ENCODE measurements at places on chromosomes 12 and 14.

DNA sequence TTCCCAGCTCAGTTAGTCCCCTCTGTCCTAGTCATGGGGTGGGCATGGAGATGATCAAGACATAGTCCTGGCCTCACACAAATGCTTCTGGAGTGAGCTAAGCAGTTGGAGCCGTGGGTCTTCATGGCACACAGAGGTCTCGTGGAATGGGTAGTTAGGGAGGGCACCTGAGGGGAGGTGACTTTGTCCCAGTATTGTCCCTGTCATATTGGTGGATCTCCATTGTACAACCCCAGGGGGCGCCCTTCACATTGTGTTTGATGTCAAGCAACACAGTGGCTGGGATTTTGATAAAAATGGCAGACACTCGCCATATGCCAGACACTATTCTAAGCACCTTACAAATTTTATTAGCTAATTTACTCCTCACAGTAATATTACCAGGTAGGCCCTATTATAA lies 175.4 kb upstream of the LHX5 start:
- no peak for DNase-seq

GRCh38 chr12:131855521-131856142 lies 27.4 kb downstream of the MMP17 start:
- no peak for DNase-seq

GRCh38 chr12:108342985-108343384 lies 3.9 kb upstream of the CMKLR1 start:
- DNase-seq = no peak

GRCh38 chr12:98403385-98403784 lies 112.0 kb upstream of the TMPO start:
- DNase-seq = no peak

GRCh38 chr14:104800771-104801519 lies at the start of gene ZBTB42:
TSS of gene ZBTB42 (plus strand) at chr14:104801101. CDS start at chr14:104801198, 97 bp downstream.
- DNase-seq = peak; percentile 50

GRCh38 chr14:81062816-81063215 lies 107.4 kb downstream of the TSHR start:
- no peak for DNase-seq

DNA sequence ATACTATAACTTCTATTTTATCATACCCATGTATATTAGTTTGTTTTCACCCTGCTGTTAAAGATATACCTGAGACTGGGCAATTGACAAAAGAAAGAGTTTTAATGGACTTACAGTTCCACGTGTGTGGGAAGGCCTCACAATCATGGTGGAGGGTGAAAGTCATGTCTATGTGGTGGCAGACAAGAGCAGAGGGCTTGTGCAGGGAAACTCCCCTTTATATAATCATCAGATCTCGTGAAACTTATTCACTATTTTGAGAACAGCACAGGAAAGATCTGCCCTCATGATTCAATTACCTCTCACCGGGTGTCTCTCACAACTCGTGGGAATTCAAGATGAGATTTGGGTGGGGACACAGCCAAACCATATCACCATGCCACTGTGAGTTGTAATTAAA lies 135.8 kb downstream of the SYNE2 start:
- DNase-seq = no peak

DNA sequence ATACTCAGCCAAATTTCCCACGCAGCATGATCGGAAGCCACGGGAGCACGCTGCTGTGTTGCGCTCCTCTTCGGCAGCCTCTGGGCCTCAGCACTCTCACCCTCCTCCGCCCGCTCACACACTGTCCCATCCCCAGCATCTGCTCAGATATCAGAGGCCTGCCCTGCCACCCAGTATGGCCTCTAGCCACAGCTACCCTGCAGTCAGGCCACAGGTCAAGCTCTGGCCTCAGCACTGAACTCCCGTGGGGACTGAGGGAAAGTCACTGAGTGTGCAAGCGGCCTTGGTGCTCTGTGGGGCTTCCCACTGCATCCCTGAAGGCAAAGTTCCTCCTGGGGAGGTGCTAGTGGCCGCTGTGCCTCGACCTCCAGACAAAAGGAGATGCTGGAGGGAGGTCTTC lies 2.0 kb downstream of the KRT77 start:
- DNase-seq = no peak

GRCh38 chr12:46676797-46677520 lies 148.8 kb downstream of the SLC38A4 start:
- no peak for DNase-seq

DNA sequence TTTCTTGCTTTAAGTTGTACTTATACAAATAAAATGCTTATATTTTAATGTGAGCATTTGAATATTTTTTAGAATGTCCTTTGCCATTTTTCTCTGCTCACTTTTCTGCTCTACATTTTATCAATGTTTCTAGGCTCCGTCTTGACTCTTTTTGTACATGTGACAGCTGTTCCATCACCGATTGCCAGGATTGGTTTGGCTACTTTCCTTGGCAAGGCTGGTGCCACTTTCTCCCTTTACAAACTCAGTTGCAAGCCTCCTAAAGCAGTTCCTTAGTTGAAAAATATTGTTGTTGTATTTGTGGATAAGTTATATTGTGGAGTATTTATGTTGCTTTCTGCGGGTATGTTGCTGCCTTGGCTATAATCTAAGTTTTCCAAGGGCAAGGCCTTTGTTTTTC lies 63.4 kb downstream of the DACT1 start:
- DNase-seq = no peak

GRCh38 chr12:47147739-47148138 lies 68.0 kb upstream of the AMIGO2 start:
- no peak for DNase-seq

- DNase-seq = no peak
These were observed 196.9 kb downstream of the ALG10 start for GRCh38 chr12:34219046-34219770.

GRCh38 chr12:76318773-76319594 lies 29.2 kb downstream of the BBS10 start:
- DNase-seq = no peak

DNA sequence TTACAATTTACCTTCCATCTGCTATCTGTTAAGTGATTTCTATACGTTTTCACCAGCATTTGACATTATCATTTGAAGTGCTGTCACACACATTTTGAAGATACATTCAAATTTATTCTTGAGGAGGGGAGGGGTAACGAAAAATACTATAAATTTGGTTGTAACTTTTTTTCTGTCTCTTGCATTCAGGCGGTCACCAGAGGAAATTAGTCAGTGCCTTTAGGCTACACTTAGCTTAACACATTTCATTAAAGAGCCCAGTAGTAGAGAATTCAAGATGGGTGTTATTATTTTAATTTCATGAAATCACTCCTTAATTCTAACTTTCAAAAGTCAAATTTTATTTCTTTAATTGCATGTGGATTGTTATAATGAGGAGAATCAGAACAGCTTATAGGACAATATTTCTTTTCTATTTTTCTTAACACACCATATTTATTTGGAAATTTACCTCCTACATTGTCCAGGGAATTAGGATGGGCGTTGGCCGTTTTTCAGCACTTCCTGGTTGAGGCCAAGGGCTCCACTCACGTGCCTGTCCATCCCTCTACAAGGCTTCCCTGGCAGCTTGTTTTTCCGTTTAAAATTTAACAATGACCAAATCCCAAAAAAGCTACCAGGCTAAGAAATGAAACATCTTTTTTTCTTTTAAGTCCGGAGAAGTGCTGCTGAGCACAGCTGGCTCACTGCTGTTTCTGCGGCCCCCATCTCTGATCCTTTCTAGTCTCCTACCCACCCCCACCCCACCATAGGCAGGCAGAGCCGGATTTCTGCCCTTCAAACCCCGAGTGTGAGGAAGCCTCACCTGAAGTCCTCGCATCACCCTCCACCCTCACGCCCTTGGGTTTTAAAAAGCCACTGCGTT lies 1.1 kb upstream of the FAR2 start:
- DNase-seq = no peak

DNA sequence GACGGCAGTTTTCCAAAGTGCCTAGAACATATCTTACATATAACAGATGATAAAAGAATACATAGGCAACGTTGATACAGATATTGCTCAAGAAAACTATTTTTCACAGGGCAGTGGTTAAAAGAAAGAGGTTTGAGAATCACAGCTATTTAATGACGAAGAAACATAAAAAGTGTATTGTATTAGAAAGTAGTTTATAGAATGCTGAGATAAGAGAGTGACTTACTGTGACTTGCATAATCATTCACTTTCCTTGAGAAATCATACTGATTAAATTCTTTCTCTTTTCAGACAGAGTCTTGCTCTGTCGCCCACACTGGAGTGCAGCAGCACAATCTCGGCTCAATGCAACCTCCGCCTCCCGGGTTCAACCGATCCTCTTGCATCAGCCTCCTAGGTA lies 57.7 kb downstream of the PPP1R12A start:
- no peak for DNase-seq

- no peak for DNase-seq
These were observed 20.7 kb downstream of the METTL25 start for GRCh38 chr12:82378997-82379396.

DNA sequence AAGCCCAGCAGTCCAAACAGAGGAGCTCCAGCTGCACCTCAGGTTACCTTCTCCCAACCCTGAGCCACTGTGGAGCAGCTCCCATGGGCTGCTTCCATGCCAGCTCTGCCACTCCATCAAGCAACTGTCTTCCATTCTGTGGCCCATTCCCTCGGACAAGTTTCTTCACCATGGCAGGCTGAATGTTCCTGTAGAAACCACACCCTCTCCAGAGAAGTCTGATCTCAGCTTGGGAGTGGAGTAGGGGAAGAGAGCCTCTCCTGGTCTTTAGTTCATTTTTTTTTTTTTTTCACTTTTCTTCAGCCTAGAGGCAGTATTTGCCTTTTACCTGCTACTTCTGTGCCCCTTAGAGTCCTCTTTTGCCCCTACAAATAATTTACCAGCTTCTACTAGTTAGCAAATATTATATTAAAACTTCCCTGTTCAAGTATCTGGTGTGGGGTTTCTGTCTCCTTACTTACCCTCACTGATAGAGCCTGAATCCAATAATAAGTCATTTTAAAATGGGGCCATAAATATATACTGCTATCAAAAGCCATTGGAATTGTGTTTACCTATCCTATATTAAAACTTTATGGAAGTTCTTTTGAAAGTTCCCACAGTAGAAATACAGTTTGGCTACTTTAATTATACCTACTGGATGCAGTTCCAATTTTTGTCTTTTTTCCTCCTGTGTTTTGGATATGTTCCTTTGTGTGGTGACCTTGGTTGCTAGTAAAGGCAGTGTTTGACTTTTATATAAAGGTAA lies 11.7 kb upstream of the SLC17A8 start:
- DNase-seq = no peak

- DNase-seq = no peak
These were observed 9.1 kb upstream of the MDM2 start for GRCh38 chr12:68798882-68799234.

GRCh38 chr12:116336542-116337065 lies 59.1 kb upstream of the MED13L start:
- no peak for DNase-seq

GRCh38 chr14:104689109-104689880 lies at the start of gene INF2:
TSS of gene INF2 (plus strand) at chr14:104689618. CDS start at chr14:104701366, 11,748 bp downstream.
- no peak for DNase-seq

GRCh38 chr12:71664411-71665089 lies 449 bp downstream of the THAP2 start:
- DNase-seq = no peak

GRCh38 chr14:74257078-74257940 lies 18.1 kb downstream of the VSX2 start:
- DNase-seq = peak; percentile 31

DNA sequence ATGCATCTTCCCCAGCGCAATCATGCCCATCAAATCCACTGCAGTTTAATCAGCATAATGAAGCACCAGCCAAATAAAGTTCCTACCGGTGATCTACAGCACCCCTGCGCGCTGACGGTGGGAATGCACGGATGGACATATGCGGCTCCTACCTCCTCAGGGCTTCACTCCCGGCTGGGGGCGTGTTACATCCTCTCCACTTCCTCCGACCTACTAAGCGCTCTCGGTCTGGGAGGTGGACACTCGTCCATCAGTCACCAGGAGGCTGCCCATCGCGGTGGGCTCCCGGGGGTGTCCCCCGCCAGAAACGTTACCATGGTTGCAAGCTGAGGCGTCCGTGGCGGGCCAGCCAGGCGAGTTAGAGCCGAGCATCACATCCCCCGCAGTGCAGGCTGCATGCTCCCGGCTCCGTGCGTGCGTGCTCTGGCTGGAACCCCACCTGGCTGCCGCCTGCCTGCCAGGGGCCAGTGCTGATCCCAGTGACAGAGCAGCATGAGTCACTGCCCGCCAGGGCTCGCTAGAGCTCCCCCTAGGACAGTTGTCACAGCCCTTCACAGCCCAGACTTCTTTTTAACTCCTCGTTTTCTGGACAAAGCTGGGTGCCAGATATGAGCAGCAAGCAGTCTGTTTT lies 73.0 kb downstream of the CIT start:
- no peak for DNase-seq

GRCh38 chr12:43621262-43621661 lies 69.3 kb upstream of the ADAMTS20 start:
- DNase-seq = no peak

- DNase-seq = no peak
These were observed 128.6 kb upstream of the HIF1A start for GRCh38 chr14:61566537-61567225.

DNA sequence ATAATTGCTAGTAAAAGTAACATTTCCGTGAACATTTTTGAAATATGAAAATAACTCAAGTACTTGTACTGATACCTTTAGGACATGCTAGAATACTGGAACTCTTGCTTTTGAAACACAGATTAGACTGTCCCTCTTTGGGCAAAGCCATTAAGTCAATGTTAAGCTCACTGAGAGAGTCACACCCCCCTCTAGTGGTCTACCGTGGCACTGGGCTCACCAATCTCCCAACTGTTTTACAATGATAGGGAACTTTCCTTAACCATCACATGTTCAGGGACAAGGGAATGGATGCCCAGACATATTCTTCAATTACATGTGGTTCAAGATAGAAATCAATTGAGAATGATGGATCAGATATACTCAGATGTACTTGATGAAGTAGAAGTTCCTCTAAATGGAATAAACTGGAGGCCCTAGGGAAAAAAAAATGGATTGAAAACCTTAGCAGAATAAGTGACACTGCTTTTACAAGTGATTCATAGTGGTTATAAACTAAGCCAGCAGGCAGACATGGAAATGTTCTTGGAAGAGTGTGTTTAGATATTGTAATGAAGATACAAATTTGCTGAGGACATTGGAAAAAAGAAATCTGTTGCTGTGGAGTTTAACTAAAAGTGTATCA lies 17.8 kb downstream of the NANOG start:
- DNase-seq = peak; percentile 63

DNA sequence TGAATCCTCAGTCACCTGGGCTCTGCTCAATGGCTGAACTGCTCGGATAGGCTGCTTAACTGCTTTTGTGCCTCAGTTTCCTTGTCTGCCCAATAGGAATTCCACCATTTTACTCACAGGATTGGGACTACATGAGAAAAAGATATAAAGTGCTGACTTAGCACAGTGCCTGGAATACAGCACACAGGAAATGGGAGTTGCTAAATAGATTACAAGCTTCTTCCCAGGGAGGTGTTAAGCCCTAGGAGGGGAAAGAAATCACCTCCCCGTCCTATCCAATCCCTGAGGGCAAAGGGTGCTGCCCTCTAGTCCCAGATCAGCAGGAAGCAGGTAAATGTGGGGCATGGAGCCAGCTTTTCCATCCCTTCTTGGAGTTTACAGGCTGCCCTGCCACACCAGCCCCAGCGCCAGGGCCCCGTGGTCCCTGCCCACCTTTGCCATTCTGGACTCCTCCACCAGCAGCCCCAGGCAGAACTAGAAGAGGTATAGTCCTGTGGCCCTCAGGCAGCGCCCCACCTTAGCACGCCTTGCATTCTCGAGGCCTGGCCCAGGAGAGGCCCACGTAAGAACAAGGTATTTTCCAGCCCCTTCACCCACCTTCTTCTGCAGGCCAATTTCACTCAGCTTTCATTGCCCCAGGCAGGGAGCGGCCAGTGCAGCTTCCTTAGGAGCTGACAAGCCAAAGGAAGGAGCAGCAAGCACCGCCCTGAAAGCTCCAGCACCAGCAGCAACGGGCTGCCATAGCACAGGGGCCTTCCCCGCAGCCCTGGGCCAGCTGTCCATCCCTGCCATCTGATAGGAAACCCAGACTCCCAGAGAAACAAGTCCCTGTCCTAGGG lies 28.8 kb upstream of the RPLP0 start:
- no peak for DNase-seq
